Fibroblast of skin of right quadriceps (primary cell): ENCODE measurements at places on chromosomes 1 and 21.

DNA sequence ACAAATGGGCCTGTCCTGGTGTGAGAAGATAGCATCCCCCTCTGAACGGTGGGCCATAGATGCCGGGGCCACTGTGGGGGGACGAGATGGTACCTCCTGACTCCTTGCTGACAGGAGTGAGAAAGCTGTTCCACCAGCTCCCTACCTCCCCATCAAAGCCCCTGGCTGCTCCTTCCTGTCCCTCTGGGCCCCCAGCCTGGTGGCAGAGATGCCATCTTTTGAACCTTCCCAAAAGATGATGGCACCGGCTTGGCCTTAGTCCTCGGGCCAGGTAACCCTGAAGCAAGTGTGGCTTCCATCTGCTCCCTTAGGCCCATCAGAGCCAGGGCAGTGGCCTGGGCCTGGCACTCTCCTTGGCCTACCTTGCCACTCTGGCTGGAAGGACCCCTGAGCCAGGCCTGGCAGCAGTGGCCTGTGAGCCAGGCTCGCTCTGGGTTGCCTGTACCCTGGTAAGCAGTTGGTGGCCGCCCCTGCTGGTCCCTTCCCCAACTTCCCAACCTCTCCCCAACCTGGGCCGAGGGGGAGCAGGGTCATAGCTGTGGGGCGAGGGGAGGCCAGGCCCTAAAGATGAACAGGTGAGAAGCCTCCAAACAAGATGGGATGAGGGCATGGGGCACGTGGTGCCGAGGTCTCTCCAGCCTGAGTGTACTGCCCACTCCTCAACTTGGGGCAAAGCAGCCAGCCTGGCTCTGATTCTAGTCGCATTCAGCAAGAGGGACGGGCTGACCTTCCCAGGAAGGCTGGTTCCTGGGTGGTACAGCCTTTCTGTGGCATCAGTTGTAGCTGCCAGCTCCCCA lies 34.7 kb downstream of the ZBTB17 start:
- no peak for DNase-seq

- DNase-seq: no peak
Measured at GRCh38 chr1:205663286-205663936, 16.9 kb downstream of the SLC45A3 start.

- DNase-seq: peak; percentile 93
Measured at GRCh38 chr1:55547405-55547804, 332.2 kb upstream of the USP24 start.

DNA sequence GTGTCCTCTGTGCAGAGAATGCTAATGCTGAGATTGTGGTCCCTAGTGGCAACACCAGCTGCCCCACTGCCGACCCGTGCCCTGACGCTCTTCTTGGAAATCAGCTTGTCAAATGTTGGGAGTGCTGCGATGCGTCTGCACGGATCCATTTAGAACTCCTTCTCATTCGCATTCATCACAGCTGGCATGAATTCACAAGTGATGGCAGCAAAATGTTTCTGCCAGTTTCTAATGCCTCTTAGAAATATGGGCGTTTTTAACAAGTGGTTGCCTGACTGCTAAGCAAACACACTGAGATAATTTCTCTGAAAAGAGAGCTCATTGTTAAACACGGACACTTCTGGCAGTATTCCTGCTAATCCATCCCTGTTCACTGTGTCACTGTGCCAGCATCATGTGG lies 131.9 kb upstream of the KCNJ6 start:
- no peak for DNase-seq

GRCh38 chr1:22949822-22950331 lies 22.8 kb downstream of the LACTBL1 start:
- DNase-seq: no peak

- DNase-seq: no peak
Measured at GRCh38 chr21:46050668-46051378, 47.1 kb upstream of the COL6A2 start.

GRCh38 chr1:4002061-4002521 lies 102.0 kb upstream of the C1orf174 start:
- no peak for DNase-seq

DNA sequence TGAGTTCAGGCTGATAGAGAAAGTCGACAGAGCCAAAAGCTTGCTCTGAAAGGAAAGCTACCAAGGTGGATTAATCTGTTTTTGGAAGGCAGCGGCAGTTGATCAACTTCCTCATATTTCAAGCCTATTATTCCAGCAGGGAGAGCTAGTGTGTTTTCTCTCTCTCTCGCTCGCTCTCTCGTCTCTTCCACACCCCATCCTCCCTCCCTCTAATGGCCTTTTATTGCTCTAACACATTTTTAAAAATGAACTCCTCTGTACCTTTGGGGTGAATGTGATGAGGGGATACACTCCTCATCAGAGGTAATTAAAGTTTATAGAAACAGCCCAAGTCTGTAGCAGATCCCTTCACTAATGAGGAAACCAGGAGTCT lies 126.4 kb downstream of the CLIC6 start:
- peak; percentile 28 for DNase-seq

- peak; percentile 64 for DNase-seq
Measured at GRCh38 chr1:212727386-212728181, 27.9 kb upstream of the BATF3 start.

DNA sequence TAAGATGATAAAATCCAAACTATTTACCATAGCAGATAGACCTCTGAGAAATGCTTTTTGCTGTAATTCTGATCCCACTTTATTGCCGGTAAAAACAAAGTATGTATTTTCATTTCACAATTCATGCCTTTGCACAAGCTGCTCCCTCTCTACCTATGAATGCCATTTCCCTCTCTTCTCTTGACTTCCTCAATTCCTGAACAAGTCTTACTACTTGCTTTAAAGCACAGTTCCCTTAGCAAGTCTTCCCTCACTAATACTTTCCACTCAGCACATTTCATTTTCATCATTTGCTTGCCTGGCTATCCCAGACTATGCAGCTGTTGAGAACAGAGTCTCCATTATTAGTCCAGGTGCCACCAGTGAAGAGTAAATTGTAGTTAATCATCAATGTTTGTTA lies 13.8 kb downstream of the GPATCH2 start:
- no peak for DNase-seq

GRCh38 chr1:240407407-240407806 lies 204.5 kb downstream of the GREM2 start:
- no peak for DNase-seq

DNA sequence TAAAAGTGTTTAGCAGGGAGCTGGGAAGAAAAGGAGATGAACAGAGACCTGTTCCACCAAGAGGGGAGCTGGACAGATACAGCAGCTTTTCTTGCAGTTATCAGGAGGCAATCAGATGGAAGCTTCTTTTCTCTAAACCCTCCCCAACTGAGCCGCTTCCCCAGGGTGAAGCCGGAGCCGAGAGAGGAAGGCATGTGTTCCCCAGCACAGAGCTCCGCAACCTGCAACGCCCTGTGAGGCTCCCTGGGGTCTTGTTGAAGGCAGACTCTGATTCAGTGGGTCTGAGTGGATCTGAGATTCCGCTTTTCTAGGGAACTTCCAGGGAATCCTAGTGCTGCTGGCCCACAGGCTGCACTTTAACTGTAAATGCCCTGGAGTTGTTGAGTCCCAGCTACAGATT lies 139.1 kb upstream of the COA6 start:
- no peak for DNase-seq

GRCh38 chr1:7562729-7563605 lies 208.1 kb upstream of the VAMP3 start:
- DNase-seq: no peak

DNA sequence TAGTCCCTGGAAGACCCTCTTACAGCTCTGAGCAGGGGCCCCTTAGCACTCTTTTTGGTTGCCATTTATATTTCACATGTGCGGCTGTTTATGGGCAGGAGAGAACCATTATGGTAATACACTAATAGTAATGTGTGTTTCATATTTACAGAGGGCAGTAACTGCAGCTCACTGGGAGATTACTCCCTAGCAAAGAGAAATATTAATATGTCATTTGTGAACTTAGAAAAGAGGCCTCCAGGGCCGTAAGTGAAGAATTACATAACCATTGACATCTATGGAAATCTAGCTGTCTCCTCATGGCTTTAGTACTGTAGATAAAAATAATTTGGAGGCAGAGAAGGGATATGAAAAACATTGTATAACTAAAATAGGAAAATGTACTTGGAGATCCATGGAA lies 23.4 kb upstream of the RGS16 start:
- DNase-seq: no peak

DNA sequence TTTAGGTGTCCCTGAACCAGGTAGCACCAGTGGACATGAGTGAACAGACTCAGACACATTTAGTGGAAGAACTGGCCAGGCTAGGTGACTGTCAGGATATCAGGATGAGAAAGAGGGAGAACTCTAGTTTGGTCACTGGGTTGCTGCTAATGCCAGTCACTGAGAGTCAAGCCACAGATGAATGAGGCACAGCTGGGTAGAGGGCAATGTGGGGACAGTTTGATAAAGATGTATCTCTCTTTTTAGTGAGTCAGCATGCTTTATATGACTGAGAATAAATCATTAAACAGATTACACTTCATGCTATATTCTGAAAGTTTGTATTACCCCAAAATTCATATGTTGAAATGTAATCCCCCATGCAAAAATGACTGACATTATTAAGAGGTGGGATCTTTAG lies 87.1 kb downstream of the SELENOF start:
- no peak for DNase-seq

DNA sequence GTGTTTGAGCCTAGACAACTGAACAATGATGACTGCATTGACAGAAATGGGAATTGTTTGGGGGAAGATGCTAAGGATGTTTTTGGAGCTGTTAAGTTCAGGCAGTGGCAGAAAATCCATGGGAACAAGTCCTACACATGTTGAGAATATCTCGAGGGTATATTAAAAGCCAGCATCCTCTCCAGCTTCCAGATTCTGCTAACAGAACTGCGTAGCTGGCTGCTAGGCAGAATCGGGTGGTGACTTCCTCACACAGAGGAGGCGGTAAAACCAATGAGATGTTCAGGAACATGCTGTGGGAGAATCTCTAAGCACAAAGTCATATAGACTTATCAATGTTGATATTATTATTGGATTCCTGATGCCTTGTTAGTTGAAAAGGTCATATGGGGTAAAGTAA lies 14.8 kb downstream of the FAM163A start:
- no peak for DNase-seq

DNA sequence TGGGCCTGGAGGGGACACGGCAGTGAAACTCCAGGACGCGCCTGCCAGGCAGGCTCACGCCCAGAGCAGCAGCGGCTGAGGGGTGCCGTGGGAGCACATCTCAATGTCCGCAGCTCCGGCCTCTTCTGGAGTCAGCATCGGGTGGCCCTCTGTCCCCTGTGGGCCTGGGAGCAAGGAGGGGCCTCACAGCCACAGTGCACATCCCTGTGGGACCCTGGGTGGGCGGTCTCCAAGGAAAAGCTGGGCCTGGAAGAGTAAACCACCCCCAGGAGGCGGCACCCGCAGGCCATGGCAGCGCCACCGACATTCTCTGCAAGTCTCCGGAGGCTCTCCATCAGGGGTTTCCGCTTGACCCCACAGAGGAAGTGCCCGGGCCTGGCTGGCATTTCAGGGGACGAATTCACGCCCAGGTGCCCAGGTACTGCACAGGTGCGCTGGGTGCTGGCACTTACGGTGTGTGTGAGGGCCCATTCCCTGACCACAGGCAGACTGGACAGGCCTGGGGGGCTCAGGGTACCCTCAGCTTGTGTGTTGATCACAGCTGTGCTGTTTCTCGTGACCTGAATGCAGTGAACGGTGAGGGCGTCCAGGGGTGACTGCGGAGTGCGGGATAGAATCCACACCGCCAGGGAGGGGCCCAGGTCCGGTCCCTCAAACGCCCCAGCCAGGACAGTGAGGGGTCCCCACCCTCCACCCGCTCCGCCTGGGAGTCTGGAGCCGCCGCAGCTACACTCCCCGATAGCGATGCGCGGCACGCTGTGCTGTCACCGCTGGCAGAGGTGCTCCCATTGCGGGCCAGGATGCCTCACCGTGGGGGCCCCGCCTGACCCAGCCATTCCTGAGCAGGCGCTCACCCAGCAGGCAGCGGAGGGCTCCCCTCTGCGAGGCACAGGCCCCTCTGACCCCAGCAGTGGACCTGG lies 16.6 kb upstream of the RNF223 start:
- DNase-seq: no peak

- DNase-seq: no peak
Measured at GRCh38 chr1:224673141-224673540, 57.0 kb downstream of the CNIH3 start.

- peak; percentile 73 for DNase-seq
Measured at GRCh38 chr1:235045034-235045690, 83.5 kb downstream of the TOMM20 start.

GRCh38 chr1:65424573-65424889 lies 4.1 kb downstream of the LEPR start:
- no peak for DNase-seq

GRCh38 chr1:199725002-199725565 lies 302.4 kb upstream of the NR5A2 start:
- no peak for DNase-seq

- no peak for DNase-seq
Measured at GRCh38 chr1:29519788-29520110, 283.4 kb downstream of the PTPRU start.

DNA sequence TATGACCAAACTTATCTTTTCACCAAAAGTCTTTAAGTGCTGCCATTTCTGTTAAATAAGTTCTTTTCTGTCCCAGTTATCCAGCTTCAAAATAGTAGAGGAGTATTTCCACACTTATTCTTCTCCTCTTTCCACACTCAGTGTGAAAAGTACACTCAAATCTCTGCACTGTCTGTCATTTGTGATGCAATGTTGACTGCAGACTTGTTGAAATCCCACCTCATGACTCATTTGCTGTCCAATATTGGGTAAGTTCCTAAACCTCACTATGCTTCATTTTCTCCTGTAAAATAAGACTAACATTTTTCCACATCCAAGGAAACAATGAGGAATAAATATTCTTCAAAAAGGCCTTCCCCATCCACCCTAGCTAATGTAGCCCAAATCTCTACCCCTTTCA lies 17.5 kb downstream of the LRRIQ3 start:
- peak; percentile 15 for DNase-seq
